ENCODE measurements at places on chromosomes 3 and 15.

DNA sequence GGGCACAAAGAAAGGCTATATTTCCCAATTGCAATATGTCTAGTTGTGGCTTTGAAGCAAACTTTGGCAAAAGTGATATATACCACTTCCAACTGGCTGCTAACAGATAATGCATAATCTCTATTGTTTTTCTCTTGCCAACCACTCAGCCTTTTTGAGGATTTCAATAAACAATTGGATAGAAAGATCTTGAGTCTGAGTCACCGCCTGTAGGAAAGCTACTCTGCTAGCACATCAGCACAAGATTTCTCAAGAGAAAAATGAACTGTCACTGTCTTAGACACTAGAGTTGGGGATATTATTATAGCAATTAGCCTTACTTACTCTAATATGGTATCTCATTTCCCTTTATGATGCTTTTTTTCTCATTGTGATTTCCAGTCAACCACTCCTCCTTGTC, 119.7 kb downstream of the SST start:
- DNase-seq, result no peak

GRCh38 chr3:113685956-113686721, 10.3 kb downstream of the USF3 start:
- DNase-seq, result no peak

GRCh38 chr3:124113485-124113884, 121.6 kb upstream of the ROPN1 start:
- DNase-seq, result no peak

DNA sequence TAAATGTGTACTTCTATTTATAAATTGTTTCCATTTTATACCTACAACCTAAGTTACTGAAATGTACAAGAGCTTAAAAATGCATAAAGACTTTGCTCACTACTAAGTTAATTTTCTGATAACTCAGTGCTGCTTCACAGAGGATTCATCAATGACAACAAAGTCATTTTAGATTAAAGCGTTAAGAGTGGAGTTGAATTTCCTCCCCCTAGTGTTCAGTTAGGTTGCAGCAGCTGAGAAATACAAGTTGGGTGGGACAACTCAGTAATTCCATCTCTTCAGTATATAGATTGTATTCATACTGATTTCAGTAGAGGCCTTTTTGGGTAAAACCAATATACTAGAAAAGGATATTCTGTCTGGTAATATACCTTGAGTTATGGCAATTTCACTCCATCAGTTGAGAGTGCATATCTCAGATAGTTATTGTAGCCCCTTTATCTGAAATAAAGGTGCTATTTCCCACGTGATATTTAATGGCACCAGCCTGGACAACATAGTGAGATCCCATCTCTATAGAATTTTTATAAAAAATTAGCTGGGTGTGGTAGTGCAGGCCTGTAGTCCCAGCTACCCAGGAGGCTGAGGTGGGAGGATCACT, 6.9 kb upstream of the RPL35A start:
- DNase-seq, result peak; percentile 10

DNA sequence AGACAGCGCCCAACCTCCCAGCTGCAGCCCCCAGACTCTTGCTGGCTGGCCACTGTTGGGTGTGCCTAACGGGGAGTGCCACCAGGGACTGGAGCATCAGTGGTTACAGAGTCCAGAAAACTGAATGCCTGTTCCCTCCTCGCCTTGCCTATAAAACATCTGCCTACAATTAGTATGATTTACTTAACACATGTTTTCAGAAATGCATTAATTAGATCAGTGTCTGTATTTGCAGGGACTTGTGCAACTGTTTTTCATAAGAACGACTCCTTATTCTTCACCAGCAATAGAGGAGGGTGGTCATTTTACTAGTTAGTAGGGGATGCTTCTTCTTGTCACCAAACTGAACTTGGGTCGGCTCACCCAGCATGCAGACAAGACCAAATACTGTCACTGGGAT, 248.7 kb downstream of the GABRG3 start:
- DNase-seq, result no peak

- no peak for DNase-seq
These were observed 23.4 kb downstream of the BOC start for GRCh38 chr3:113234688-113235260.

DNA sequence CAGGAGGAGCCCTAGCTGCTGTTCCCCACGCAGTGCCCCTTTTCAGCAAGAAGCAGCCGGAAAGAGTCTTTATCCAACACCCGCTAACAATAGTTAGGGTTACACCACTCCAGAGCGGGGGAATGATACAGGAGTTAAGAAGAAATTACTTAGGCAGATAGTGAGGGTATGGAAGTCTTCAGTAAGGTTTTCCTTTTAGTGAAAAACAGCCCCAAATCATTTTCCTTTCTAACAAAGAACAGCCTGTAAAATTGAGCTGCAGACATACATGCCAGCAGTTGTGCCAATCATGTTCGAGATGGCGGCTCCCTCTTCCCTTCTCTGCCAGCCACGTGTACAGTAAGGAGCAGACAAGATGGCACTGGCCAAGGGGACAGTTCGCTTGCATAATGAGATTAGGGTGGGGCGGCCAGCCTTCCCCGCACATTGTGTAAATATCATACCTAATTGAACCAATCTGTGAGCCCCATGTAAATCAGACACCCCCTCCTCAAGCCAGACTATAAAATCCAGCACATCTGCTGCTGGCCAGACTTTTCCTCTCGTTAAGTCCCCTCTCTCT, 18.5 kb upstream of the SENP5 start:
- DNase-seq, result no peak

DNA sequence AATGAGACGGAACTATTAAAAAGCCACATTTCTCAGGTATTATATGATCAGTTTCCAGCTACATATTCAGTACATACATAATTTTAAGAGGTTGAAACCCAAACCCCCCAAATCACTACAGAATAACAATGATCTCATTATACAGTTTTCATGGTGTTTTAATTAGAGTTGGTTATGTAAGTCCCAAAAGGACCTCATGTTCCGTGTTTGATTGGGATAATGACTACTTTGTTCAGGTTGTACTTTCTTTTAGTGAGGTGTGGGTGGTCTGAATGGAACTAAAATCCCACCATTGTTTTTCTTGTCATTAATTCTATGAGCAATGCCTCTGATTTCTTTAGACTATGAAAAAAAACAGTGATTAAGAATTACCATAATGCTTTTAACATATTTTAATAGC, 905.6 kb downstream of the NAALADL2 start:
- no peak for DNase-seq

- no peak for DNase-seq
These were observed 326.5 kb upstream of the GBE1 start for GRCh38 chr3:82087958-82088357.

- DNase-seq, result no peak
These were observed 17.9 kb downstream of the CAPN7 start for GRCh38 chr3:15223685-15224572.

- no peak for DNase-seq
These were observed 137.9 kb downstream of the UACA start for GRCh38 chr15:70625438-70625837.

- no peak for DNase-seq
These were observed 72.7 kb upstream of the PLXNA1 start for GRCh38 chr3:126910231-126910630.

DNA sequence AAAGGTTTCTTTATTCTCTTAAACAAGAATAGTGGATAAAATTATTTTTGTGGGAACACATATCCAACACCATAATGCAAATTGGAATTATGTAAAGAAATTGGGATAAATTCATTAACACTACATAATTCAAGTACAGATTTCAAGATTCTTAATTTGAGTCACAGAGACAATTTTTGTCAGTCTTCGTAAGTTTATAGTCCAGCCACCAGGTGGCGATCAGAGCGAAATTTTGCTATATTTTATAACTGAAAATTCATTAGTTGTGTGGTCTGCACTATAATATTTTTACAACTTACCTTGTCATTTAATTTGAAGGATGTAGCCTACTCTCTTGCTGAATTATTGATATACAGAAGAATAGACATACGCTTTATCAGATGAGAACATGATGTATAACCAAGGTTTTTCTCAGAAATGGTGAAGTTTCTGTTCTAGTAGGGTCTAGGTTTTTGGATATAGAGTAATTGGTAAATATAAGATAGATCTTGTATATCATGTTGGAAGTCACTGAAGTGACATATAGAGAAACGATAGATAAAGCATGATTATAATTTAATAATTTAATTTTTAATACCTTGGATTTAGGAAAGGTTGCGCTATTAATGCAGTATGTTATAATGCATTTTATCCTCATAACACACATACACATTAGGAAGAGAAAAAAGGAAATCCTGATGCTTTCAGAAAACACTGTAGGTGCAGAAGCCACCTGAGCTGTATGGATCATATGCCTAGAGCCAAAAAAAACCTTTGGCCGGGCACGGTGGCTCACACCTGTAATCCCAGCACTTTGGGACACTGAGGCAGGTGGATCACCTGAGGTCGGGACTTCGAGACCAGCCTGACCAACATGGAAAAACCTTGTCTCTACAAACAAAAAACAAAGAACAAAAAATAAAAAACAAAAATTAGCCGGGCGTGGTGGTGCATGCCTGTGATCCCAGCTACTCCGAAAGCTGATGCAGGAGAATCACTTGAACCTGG, 31.7 kb downstream of the PLSCR4 start:
- no peak for DNase-seq

GRCh38 chr3:78761126-78761525, 1006.7 kb downstream of the ROBO1 start:
- DNase-seq, result no peak

GRCh38 chr3:155737844-155738460, 6.9 kb downstream of the PLCH1 start:
- no peak for DNase-seq

- no peak for DNase-seq
These were observed 20.4 kb downstream of the STARD5 start for GRCh38 chr15:81303244-81304225.

DNA sequence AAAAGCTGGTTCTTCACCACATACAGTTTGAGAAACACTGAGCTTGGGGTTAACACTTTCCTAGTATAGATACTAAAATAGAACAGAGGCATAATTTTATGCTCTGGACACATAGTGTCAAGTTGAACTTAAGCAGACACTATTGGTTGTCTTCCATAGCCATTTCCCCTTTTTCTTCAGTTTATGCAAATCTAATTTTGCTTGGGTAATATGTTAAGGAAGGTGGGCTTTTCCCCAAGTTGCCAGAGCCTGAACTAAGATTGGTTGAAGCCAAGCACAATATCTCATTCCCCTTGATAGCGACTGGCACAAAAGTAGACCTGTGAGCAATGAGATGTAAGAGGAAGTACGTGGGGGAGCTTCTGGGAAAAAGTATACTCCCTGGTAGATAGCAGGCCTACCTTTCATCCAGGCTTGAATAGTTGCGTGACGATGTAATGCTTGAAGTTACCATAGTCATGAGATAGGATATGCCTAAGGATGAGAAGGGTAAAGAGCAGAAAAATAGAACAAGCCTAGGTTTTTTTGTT, 4.5 kb upstream of the POPDC2 start:
- DNase-seq, result no peak

- DNase-seq, result no peak
These were observed 88.8 kb downstream of the IGSF11 start for GRCh38 chr3:118945834-118946233.

GRCh38 chr3:8981296-8981695, 18.0 kb upstream of the RAD18 start:
- DNase-seq, result no peak

- DNase-seq, result no peak
These were observed 239.0 kb downstream of the ZNF621 start for GRCh38 chr3:40763807-40764206.

GRCh38 chr3:184143327-184143726, 8.2 kb downstream of the EIF2B5 start:
- no peak for DNase-seq

DNA sequence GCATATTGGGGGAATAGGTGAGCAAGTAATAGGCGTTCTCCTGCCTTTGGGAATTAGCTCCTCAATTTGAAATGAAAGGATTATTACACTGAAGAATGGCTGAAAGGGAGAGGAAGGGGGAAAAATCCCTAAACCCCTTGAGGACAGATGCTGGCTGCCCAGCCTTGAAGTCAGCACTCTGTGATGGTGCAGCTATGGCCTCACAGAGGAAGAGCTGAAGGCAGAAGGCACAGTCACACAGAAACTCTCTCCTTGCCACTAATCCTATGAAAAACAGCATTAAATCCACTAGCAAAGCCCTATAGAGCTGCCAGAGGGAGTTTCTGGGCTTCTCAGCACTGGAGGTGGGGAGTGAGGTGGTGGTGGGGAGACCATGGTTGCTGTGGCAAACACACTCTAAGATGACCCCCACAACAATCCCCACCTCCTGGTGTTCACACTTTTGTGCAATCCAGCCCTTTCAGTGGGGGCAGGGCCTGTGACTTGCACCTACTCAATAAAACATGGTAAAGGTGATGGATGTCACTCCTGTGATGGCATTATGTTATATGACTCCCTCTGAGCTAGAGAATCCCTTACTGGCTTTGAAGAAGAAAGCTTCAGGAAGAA, 101.2 kb downstream of the RFTN1 start:
- no peak for DNase-seq

- DNase-seq, result no peak
These were observed 162.3 kb downstream of the PGPEP1L start for GRCh38 chr15:98845138-98845884.

- no peak for DNase-seq
These were observed 322.3 kb downstream of the PLCL2 start for GRCh38 chr3:17207019-17207418.

DNA sequence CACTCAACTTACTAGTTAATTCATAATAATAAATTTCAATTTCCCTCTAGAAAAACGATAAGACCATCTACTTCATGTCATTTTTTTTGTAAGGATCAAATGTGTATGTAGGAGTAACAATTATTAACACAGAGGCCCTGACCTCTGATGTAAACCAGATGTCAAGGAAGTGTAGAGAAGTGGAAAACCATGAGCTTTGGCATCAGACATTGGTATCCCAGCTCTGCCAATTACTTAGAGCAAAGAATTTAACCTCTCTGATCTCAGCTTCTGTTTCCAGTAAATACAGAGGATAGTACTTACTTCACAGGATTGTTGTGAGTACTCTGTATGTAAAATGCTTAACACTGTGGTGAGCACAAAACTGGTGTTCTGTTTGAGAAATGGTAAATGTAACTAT, 17.5 kb downstream of the AQR start:
- no peak for DNase-seq

GRCh38 chr3:98259-98654, 98.3 kb upstream of the CHL1 start:
- DNase-seq, result no peak

DNA sequence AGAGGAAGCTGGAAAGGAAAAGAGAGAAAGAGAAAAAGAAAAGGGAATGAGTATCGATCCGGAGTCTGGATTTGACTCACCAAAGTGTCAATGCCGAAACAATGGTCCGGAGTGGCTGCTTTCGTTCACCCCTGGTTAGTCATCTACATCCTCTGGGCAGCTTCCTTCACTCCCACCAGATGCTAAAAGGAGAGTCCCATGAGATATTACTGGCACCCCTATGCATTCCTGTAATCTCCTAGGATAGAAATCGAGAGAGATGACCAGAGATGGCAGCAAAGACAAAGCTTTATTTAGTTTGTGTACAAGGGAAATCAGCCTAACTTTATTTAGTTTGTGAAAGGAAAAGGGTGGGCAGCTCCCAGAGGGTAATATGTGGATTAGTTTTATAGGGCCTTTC, 622.2 kb downstream of the ZPLD1 start:
- no peak for DNase-seq
